Activated CD8-positive, alpha-beta T cell treated with anti-CD3 and anti-CD28 coated beads for 36 hours (primary cell): ENCODE measurements at places on chromosomes 16 and 17. TPM values are rescaled to one million over a fixed set of nuclear protein-coding genes. Genes with fewer than 3 reads are reported as not detected.
A peak's percentile ranks its signal among the peaks of the same experiment; 100 is the strongest.

- peak; percentile 45 for DNase-seq
Observed at GRCh38 chr16:31202414-31203375, at the start of gene PYCARD. TSS of gene PYCARD (minus strand) at chr16:31202760. CDS start at chr16:31202690, 70 bp downstream.

DNA sequence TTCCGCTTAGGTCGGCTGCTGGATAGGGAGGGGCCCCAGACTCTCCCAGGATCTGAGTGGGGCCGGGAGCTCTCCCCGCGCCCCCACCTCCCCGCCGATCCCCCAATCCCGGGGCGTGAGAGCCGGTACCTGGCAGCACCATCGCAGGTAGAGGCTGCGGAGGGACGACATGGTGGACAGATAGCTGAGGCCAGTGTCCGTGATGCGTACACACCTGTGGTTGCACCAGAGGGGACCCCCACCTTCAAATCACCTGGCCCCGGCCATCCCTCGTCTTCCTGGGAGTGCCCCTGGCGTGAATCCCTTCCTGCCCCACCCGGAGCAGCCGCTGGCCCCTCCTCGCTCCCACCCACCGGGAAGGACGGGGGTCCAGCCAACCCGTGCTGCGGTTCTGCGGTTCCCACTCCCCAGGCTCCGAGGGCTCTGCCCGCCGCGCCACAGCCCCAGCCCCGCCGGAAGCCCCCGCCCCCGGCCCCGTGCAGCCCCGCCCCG is 4.7 kb upstream of the WDR24 start:
- no peak for DNase-seq

GRCh38 chr17:1008008-1008761 is 11.3 kb downstream of the TIMM22 start:
- no peak for DNase-seq

GRCh38 chr17:61399131-61400065 is at the start of gene TBX2:
TSS of gene TBX2 (plus strand) at chr17:61399843. CDS start at chr17:61400177, 334 bp downstream.
- DNase-seq: no peak

PRAC1 gene
- not detected for total RNA-seq

DNA sequence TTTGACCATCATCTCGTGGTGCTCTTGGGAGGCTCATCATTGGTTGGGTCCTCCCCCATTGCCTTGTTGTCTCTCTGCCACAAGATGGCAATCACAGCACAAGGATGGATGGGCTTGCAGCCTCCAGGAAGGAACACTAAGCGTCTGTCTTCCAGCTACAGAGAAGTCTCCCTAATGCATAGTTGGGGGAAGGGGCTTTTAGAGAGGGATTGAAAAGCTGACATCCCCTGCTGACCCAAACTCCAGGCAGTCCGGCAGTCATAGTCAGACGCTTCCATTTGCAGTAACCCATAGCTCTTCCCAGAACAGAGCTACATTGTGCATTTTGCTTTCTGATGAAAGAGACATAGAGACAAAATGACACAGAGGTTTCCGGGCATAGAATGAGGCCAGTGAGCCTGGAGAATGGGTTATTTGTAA is 111.4 kb downstream of the UTP18 start:
- peak; percentile 52 for DNase-seq
